ENCODE measurements at places on chromosomes 5 and 9.

GRCh38 chr5:114362197-114362976 is 517 bp downstream of the KCNN2 start:
- DNase-seq, result no peak

DNA sequence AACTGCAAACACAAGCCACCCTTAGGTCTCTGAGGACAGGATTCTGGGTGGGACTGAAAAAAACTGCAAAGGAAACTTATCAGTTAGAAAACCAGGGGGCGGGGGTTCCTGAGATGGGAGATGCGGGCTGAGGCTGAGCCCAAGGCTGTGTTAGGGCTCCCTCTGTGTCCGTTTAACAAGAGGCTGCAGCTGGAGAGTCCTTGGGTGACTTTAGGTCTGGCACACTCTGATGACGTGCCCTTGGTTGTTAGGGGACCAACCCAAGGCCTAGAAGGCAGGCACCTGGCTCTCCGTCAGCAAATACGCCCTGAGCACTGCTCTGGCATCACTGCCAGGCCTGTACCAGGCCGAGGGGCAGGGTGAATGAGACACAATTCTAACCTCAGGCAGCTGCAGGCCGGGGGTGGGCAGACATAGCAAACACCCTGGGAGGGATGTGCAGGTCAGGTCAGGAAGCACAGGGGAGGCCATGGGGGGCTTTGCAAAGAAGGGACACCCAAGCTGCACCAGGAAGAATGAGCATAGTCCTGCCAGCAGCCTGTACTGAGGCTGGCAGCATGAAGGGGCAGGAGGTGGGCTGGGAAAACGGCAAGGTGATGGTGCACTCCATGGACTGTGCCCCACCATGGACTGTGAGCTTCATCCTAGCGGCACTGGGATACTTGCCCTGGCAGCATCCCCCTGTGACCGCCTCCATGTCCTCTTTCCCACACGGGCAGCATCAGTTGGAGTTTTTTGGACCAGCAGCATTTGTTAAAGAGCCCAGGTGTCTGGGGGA is 137.9 kb downstream of the GABBR2 start:
- DNase-seq, result no peak

DNA sequence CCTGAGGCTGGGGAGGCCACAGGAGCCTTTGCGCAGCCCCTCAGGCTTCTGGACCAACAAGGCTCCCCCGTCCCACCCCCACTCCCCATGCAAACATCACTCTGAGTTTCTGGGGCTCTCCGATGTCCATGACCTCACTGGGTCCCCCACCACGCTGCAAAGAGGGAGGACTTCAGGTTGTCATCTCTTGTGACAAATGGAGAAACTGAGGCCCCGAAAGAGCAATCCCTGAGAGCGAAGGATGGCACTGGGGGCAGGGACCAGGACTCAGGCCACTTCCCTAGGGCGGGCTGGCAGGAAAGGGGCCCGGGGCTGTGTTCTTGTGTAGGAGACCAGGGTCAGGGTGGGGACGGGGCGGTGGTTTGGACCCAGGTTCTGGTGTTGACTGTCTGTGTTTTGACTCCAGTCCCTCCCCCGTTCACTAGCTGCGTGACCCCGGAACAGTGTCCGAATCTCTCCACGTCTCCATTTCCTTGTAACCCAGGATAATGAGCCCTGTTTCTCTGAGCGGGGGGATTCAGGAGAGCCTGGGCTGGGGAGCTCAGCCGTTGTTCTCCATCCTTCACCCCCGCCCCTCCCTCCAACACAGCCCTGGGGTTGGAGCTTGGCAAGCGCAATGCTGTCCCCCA is 13.9 kb downstream of the FIBCD1 start:
- DNase-seq, result no peak

DNA sequence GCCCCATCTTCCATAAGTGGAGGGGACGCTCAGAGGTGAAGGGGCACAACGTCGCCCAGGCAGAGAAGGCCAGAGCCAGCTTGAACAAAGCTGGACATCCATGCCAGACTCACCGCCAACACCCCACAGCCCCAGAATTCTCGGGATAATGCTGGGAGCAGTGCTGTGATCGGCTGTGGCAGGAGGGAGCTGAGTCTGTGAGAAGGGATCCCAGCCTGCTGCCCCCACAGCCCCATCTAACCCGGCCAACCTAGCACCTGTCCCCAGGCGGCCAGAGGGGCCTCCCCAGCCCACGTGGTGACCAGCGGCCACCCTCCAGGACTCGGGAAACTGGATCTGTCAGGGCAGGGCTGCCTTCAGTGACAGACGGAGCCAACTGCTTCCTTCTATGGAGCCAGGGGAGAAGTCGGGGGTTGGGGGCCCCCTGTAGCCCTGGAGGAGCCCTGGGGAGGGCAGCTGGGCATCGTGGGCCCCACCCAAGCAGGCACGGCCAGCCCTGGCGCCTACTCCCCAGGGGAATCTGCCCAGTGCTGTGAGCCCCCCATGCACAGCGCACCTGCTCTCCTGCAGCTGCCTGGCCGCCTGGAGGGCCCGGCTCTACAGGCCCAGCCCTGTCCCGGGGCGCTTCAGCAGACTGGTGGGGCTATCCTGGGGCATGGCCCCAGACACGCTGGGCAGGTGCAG is 6.0 kb downstream of the BRD3 start:
- DNase-seq, result no peak

DNA sequence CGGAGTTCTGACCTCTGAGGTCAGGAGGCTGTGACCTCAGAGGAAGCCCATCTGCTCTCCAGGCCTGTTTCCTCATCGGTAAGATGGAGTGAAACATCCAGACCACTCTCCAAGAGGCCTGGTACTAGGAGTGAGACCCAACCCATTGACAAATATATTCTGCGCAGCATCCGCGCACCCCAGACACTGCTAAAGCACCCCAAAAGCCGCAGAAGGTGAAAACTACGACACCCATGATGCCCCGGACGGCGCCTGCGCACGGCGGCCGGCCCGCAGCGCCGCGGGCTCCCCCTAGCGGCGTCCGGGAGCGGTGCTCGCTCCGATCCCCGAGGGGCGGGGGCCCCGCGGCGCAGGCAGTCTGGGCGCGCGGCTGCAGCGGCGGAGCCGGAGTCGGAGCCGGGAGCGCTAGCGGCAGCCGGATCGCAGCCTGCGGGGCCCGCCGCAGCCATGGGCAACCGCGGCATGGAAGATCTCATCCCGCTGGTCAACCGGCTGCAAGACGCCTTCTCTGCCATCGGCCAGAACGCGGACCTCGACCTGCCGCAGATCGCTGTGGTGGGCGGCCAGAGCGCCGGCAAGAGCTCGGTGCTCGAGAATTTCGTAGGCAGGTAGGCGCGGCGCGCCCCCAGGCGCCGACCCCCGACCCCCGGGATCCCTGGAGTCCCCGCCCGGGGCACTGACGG is at the start of gene DNM1:
Gene DNM1, plus strand, starts transcription at position 356 of the 683 bp plus-strand sequence. Its CDS starts 92 bp downstream, at position 448.
- DNase-seq, result peak; percentile 22

- no peak for DNase-seq
These were observed 161.8 kb upstream of the VLDLR start for GRCh38 chr9:2459756-2460155.

GRCh38 chr5:132661231-132662003 is 3.4 kb downstream of the IL13 start:
- DNase-seq, result no peak

GRCh38 chr9:121359351-121360294 is 10.4 kb downstream of the STOM start:
- DNase-seq, result no peak

- no peak for DNase-seq
These were observed 1.7 kb downstream of the TLE4 start for GRCh38 chr9:79573412-79573923.

GRCh38 chr9:4435197-4435596 is 55.1 kb upstream of the SLC1A1 start:
- no peak for DNase-seq

GRCh38 chr5:40521108-40521785 is 158.5 kb upstream of the PTGER4 start:
- no peak for DNase-seq

GRCh38 chr5:163193886-163194285 is 243.5 kb upstream of the CCNG1 start:
- no peak for DNase-seq

GRCh38 chr5:108983461-108984092 is 235.9 kb downstream of the FER start:
- DNase-seq, result no peak

DNA sequence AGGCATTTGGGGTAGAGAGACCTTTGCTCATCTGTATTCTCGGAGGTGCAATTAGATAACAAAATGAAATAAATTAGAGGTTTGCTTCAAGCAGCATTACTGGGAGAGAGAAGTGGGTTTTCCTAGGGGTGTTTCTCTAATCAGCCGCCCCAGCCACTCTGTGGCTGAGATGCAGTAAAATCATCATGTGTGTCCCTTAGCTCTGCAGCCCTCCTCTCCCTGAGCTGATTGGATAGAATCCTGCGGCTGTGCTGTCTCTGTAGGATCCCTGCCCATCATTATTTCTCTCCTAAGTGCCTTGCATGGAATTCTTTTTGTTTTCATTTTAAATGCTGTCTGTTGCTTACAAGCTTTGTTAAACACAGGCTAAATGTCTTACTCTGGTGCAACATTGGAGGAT is 171.4 kb downstream of the SH3GL2 start:
- no peak for DNase-seq

- DNase-seq, result no peak
These were observed 23.4 kb downstream of the EHMT1 start for GRCh38 chr9:137642118-137642601.

GRCh38 chr5:178186427-178186826 is 744 bp downstream of the GMCL2 start:
- DNase-seq, result no peak

DNA sequence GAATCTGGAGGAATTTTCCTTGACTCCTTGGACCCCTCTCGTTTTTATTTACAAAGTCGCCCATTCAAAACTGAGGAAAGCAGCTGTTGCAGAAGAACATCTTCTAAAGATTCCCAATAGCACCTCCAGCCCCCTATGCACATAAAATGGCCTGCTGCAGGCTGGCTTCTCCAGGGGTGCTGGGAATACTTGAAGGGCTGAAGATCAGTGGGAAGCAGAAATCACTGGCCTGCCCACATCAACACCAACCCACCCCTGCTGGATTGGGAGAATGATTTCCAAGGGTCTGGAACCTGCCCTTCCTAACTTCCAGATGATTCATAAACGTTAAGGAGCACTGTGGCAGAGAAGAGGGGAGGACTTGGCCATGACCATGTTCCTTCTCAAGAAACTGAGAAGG is 3.0 kb upstream of the FOXE1 start:
- no peak for DNase-seq

DNA sequence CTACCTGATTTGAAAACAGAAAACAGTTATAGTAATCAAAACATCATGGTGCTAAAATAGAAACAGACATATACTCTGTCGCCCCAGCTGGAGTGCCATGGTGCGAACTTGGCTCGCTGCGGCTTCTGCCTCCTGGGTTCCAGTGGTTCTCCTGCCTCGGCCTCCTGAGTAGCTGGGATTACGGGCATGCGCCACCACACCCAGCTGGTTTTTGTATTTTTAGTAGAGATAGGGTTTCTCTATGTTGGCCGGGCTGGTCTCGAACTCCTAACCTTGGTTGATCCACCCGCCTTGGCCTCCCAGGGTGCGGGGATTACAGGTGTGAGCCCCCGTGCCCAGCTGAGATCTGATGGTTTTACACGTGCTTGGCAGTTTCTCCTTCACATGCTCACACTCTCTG is 495.9 kb downstream of the ANXA1 start:
- DNase-seq, result no peak

- DNase-seq, result no peak
These were observed 5.4 kb upstream of the ANXA1 start for GRCh38 chr9:73146111-73146815.

GRCh38 chr9:33198165-33198564 is 31.0 kb upstream of the B4GALT1 start:
- no peak for DNase-seq

DNA sequence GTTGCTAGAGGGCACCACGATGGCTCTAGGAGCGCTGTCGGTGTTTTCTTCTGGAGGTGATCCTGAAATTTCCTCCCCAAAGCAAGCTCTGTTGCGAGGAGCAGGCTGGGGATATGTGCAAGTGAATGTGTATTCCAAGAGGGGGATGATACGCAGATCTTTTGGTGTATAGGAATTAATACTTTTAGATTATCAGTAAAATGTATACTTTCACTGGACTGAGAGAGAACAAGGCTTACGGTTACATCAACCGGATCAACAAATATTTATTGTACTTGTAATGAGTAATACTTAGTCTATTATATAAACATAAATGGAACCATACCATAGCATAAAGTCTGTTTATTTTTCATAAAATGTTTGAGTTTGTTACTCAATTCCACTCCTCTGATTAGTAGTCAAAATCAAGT is 632 bp upstream of the PRKAA1 start:
- no peak for DNase-seq

GRCh38 chr5:151480384-151481293 is 33.2 kb downstream of the SLC36A1 start:
- DNase-seq, result no peak

GRCh38 chr9:93459432-93459847 is 6.1 kb upstream of the FAM120AOS start:
- DNase-seq, result no peak

- DNase-seq, result no peak
These were observed 25.3 kb upstream of the MSX2 start for GRCh38 chr5:174699131-174699530.

Measured in stimulated activated CD8-positive, alpha-beta memory T cell treated with anti-CD3 and anti-CD28 coated beads, Interleukin-4, amount 100 ng/mL, for 4 hours (primary cell).